ENCODE measurements at places on chromosomes 3 and 15.

DNA sequence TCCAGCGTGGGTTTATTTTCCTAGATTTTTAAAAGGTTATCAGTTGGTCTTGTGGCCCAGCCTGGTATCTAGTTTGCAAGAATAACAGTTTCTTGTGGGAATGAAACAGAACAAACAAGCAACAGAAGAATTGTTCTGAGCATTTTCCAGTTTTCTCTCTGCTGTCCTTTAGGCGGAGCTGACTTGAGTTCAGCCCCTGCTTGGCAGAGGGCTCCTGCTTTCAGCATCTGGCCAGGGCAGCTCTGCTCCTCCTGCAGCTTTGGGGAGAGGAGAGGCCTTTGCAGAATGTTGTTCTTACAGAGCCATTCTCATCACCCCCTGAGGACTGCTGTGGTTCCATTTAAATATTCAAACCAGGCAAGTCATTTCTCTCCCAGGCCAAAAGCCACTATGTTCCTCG, 117.7 kb downstream of the ALDH1A2 start:
- no peak for DNase-seq

- no peak for DNase-seq
These were observed 271.0 kb downstream of the GABRG3 start for GRCh38 chr15:27241943-27242342.

DNA sequence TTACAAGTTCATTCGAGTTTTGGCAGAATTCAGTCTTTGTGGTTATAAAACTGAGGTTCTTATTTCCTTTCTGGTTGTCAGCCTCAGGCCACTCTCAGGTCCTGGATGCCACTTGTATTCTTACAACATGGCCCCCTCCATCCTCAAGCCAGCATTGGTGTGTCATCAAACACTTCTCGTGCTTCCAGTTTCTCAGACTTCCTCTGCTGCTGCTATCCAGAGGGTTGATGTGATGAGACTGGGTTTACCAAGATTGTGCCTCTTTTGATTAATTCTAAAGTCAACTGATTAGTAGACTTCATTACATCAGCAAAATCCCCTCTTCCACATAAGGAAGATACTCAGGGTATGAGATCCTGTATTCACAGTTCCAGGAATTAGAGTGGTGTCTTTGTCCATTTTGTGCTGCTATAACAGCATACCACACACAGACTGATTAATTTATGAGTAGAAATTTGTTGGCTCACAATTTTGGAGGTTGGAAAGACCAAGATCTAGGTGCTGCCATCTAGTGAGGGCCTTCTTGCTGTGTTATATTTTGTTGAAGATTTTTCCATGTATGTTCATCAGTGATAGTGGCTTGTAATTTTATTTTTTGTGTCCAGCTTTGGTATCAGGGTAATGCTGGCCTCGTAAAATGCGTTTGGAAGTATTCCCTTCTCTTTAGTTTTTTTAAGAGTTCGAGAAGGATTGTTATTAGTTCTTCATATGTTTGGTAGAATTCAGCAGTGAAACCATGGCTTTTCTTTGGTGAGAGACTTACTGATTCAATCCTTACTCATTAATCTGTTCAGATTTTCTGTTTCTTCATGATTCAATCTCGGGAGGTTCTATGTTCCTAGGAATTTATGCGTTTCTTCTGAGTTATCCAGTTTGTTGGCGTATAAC, 11.1 kb downstream of the LRCH3 start:
- DNase-seq, result peak; percentile 28

DNA sequence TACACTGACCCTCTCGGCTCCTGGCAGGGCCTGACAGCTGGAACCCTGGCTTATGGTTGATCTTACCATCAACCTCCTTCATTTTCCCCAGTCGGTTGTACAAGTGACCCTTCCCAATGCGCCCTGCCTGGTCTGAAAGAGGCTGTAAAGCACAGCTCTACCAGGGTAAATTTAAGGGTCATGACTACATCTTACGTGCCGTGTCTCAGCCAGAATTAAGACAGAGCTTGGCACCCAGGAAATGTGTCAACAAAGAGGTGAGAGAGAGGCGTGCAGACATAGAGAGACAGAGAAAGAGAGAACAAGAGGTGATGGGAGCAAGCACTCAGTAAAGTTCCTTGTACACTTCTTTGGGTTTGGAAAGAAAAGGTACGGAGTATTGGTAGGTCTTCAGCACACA, 28.8 kb downstream of the HOMER2 start:
- no peak for DNase-seq

GRCh38 chr3:132433121-132433520, 15.8 kb downstream of the DNAJC13 start:
- DNase-seq, result no peak

- DNase-seq, result no peak
These were observed 42.1 kb upstream of the NOX5 start for GRCh38 chr15:68972201-68973065.

DNA sequence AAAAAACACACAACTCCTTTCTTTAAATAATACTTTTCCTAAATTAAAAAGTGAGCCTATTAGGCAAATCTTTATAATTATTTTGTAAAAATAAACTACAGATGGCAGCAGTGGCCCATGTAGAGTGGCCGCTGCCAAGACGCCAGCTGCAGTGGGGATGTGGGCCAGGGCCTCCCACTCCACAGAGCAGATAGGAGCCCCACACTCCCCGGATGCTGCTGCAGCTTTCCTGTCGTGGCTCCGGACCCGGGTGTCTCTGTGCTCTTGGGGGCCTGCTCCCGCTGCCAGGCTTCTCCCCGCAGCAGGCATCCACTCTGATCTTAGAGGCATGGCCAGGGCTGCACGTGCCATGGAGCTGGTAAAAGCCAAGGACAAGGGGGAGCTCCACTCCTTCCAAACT, 67.5 kb downstream of the PROS1 start:
- no peak for DNase-seq

DNA sequence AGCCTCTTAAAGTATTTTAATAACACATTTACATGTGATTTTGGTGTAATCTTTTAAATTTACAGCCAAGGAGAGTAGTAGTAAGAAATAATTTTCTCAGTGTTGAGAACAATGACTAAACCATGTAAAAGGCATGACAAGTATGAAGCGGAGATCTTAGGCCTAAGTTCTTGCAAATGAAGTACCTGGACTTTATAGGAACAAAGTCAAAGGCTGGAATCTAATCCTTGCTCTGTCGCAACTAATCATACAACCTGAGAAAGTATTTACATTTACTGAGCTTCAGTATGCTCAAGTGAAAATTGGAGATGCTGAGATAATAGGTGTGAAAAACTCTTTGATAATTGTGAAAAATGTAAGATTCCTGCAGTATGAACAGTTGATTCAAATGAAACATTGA, 86.4 kb upstream of the VGLL3 start:
- DNase-seq, result no peak

GRCh38 chr15:55372701-55373440, 35.3 kb downstream of the CCPG1 start:
- no peak for DNase-seq

GRCh38 chr3:129793319-129793718, 100.2 kb downstream of the TMCC1 start:
- no peak for DNase-seq

- DNase-seq, result no peak
These were observed 18.5 kb downstream of the MIX23 start for GRCh38 chr3:122364490-122364889.

All from Daoy (cell line).